Activated CD4-positive, alpha-beta memory T cell treated with anti-CD3 and anti-CD28 coated beads, Interleukin-2, amount 10 ng/mL, durations not matched to agents 7 days and 5 days (primary cell): ENCODE measurements at places on chromosomes 6 and 20.

GRCh38 chr6:112522587-112522986, 175.5 kb downstream of the RFPL4B start:
- no peak for DNase-seq

GRCh38 chr6:13923527-13924145, 1.1 kb upstream of the RNF182 start:
- no peak for DNase-seq

DNA sequence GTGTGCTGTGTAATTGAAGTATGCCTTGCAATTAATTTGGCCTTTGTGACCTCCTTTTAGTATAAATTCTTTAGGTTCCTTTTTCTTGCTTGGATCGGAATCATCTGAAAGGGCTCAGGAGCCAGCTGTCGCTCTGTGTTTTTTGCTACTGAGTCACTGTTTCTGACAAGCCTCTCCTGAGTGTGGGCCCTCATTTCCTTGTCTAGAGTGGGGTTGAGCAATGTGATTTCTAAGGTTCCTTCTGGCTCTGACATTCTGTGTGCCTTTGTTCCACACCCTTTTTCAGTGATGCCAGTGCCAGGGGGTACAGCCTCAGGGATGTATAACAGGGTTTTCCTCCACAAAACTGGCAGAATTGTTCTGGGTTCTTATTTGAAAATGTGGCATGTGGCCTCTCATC, 26.5 kb downstream of the DAAM2 start:
- no peak for DNase-seq

GRCh38 chr6:35086636-35087360, 54.3 kb downstream of the TCP11 start:
- no peak for DNase-seq

- no peak for DNase-seq
These were observed 88.9 kb upstream of the MRPS10 start for GRCh38 chr6:42306439-42307140.

DNA sequence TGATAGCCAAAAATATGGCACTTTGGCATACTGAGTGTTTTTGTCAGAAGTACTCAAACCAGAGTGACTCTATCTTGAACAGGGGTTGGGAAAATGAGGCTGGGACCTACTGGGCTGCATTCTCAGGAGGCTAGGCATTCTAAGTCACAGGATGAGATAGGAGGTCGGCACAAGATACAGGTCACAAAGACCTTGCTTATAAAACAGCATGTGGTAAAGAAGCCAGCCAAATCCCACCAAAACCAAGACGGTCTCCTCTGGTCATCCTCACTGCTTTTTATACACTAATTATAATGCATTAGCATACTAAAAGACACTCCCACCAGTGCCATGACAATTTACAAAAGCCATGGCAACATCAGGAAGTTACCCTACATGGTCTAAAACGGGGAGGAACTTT, 985.1 kb downstream of the HACE1 start:
- no peak for DNase-seq

DNA sequence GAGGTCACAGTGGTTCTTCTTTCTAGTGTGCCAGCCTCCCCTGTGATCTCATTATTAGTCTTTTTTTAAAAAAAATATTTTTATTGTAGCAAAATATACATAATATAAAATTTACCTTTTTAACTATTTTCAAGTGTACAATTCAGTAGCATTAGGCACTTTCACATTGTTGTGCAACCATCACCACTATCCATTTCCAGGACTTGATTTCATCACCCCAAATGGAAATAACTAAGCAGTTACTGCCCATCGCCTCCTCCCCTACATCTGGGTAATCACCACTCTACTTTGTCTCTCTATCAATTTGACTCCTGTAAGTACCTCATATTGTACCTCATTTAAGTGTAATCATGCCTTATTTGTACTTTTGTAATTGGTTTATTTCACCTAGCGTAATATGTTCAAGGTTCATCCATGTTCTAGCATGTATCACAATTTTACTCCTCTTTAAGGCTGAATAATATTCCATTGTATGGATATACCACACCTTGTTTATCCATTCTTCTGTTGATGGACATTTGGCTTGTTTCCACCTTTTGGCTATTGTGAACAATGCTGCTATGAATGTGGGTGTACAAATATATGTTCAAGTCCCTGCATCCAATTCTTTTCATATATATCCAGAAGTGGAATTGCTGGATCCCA, 68.6 kb upstream of the FYN start:
- no peak for DNase-seq

GRCh38 chr6:25263657-25264056, 15.5 kb upstream of the CARMIL1 start:
- no peak for DNase-seq

- no peak for DNase-seq
These were observed 34.3 kb downstream of the COL12A1 start for GRCh38 chr6:75171567-75171966.

- DNase-seq: peak; percentile 54
These were observed 14.6 kb downstream of the CD40 start for GRCh38 chr20:46132705-46133120.

- DNase-seq: peak; percentile 42
These were observed 22.5 kb upstream of the HFE start for GRCh38 chr6:26064619-26065257.

DNA sequence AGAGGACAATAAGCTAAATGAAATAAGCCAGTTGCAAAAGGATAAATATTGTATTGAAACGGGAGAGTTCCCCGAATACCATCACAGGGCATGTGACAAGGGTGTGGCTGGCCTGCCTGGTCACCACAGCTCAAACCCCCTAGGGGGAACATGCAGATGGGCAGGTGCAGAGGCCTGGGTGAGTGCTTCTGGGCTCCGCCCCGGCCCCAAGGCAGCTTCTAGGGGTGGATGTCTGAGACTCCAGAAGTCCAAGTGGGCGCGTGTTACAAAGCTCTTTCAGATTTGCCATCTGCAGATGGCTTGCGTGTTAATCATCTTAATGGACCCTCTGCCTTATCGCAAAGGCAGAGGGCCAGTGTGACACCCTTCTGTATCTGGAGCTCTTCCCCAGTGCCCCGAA, 559.2 kb upstream of the IMPG1 start:
- DNase-seq: no peak

- DNase-seq: no peak
These were observed 62.3 kb upstream of the TRAF3IP2 start for GRCh38 chr6:111667931-111668330.

DNA sequence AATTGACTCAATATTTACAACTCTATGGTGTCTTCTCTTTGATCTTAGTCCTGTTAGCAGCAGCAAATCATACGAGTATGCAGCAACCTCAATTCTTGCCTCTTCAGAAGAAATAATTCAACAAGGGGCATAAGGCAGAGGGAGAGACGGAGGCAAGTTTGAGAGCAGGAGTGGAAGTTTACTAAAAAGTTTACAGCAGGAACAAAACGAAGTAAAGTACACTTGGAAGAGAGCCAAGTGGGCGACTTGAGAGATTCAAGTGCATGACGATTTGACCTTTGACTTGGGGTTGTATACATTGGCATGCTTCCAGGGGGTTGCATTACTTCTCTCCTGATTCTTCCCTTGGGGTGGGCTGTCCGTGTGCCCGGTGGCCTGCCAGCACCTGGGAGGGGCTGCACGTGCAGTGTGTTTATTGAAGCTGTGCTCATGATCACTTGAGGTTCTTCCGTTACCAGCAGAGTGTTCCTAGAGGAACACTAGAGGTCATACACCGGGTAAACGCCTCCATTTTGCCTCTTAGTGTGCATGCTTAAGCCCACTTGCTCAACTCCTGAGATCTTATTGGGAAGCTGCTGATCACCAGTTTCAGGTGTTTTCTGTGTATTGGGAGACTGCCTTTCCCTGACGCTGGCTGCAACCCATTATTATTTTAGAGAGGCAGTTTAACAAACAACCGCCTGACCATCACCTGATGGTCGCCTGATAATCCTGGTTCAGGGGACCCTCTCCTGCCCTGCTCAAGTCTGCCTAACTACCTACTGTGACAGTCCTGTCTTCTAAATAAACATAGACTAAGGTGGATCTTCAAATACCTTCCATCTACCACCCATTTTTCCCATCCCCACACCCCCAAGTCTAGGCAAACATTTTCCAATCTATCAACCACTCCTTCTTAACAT, 172.4 kb upstream of the MYLIP start:
- DNase-seq: no peak

- no peak for DNase-seq
These were observed 68.3 kb upstream of the TNFRSF21 start for GRCh38 chr6:47377971-47378370.

DNA sequence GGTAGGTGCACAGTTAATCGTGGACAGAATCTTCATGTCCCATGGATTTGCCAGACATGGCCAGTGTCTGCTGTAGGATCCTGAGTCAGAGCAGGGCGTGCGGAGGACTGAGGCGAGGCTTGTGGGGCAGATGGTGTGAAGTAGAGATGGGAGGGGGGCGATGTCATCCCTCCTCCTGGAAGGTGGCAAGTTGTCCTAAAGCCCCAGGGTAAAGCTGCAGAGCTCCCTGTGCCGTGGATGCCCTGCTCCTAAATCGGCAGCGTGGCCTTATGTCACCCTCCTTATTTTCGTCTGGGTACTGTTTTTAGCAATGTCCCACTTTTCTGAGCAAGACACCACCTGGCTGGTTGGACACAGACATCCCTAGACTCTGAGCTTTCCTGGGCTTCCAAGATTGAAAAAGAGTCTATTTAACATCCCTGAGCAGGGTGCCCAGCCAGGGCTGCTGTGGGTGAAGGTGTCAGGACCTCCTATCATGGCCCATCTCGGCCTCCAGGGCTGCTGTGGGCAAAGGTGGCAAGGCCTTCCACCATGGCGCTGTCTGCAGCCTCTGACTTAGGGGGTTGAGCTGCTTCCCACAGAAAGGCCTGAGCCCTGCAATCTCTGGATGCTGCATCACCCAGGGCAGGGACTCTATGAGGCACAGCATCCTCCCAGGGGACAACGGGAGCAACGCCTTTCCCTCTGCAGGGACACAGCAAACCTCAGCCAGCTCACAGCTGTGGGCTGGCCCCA, 145.4 kb downstream of the TTLL2 start:
- DNase-seq: no peak

- DNase-seq: no peak
These were observed 64.1 kb upstream of the F13A1 start for GRCh38 chr6:6384520-6384919.

DNA sequence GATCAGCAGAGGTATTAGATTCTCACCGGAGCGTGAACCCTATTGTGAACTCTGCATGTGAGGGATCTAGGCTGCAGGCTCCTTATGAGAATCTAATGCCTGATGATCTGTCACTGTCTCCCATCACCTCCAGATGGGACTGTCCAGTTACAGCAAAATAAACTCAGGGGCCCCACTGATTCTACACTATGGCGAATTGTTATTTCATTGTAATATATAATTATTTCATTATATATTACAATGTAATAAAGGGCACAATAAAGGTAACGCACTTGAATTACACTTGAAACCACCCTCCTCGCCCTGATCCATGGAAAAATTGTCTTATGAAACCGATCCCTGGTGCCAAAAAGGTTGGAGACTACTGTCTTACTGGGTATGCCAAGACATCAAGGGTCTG, 18.6 kb downstream of the PRKN start:
- DNase-seq: no peak

GRCh38 chr20:9353180-9353915, 161.0 kb upstream of the LAMP5 start:
- no peak for DNase-seq

- no peak for DNase-seq
These were observed 10.6 kb downstream of the MYLK2 start for GRCh38 chr20:31829731-31830130.

- no peak for DNase-seq
These were observed 151.8 kb downstream of the VEGFA start for GRCh38 chr6:43921548-43922425.

- DNase-seq: no peak
These were observed 95.9 kb upstream of the PMEPA1 start for GRCh38 chr20:57805747-57806146.

- DNase-seq: no peak
These were observed 313.2 kb downstream of the HIVEP2 start for GRCh38 chr6:142631517-142632385.

DNA sequence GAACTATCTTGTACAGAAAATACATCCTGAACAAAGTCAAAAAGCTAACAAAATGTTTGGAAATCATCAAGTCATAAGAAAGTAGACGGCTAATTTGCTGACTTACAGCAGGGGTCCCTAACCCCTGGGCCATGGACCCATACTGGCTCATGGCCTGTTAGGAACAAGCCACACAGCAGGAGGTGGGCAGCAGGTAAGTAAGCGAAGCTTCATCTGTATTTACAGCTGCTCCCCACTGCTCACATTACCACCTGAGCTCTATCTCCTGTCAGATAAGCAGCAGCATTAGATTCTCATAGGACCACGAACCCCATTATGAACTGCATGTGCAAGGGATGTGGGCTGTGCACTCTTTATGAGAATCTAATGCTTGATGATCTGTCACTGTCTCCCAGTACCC, 115.5 kb downstream of the CDK19 start:
- DNase-seq: no peak

DNA sequence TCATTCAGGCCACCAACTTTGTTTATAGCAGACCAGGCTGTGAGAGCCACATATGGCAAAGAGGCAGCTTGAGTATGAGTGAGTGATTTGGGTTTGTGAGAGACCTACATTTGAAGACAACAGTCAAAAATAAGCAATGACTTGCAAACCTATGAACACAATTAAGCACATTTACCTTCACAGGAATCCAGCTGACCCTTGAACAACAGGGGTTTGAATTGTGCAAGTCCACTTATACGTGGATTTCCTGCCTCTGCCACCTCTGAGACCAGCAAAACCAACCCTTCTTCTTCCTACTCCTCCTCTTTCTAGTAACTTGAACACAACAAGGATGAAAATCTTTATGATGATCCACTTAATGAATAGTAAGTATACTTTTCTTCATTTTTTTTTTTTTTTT, 10.1 kb downstream of the RTN4IP1 start:
- no peak for DNase-seq

- no peak for DNase-seq
These were observed 56.1 kb upstream of the LAMP5 start for GRCh38 chr20:9458138-9458796.

DNA sequence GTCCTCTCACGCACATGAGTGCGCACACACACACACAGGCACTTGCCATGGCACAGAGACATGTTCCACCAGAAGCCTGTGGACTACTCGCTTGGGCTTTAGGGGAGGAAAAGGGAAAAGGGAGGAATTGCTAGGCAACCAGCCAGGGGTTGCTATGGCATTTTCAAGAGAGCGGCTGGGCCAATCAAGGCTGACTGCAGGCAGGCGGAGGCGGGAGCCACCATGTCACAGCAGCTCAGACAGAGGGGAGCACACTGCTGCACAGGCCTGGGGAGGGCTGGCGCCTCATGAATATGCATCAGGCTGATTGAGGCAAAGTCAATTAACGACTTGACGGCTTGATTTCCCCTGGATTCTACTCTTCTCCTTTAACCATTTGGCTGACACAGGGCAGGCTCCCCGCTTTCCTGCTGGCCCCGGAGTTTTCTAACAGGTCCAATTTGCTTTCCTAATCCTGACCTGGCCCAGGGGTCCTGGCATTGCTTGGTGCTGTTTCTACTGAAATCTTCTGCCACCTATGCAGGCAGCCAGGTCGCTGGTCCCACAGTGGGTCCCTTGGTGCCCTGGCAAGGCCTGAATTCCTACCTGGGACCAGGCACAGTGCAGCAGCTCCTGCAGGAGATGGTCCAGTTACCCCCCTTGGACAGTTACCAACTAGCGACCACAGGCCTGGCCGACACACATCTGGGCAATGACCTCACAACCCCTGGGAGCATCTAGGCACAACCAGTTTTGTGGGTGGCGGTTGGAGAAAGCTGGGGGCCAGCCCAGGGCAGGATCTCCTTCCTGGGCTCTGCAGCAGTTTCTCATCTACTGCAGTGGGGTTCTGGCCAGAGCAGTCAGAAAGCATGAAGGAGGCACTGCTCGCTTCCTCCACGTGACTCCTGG, 52.1 kb downstream of the YTHDF1 start:
- no peak for DNase-seq

- DNase-seq: no peak
These were observed 108.6 kb upstream of the EYA4 start for GRCh38 chr6:133132466-133132971.
